Hepatocyte (in vitro differentiated cells): ENCODE measurements at places on chromosomes 7 and 10. TPM values are rescaled to one million over a fixed set of nuclear protein-coding genes. Genes with fewer than 3 reads are reported as not detected.

DNA sequence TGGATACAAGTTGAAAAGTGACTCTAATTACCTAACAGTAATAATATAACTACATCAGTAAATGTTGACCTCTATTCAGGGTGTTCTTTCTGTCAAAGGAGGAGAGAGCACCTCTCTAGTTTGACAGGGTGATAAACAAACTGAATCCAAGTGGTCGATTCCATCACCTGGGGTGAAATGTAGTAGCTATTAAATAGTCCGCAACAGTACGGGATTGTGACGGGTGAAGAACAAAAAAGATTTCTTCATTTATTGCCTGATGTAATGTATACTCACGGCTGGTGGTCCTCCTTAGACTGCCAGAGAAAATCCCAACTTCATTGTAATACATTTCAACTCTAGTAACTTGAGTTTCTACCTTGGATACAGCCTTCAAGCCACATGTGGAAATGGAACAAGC, 292.5 kb upstream of the CELF2 start:
- no peak overlapping the region for H3K4me3 ChIP-seq
- no peak overlapping the region for H3K27ac ChIP-seq
- H3K4me1 ChIP-seq: no peaks in the 10 kb centered on the region

DNA sequence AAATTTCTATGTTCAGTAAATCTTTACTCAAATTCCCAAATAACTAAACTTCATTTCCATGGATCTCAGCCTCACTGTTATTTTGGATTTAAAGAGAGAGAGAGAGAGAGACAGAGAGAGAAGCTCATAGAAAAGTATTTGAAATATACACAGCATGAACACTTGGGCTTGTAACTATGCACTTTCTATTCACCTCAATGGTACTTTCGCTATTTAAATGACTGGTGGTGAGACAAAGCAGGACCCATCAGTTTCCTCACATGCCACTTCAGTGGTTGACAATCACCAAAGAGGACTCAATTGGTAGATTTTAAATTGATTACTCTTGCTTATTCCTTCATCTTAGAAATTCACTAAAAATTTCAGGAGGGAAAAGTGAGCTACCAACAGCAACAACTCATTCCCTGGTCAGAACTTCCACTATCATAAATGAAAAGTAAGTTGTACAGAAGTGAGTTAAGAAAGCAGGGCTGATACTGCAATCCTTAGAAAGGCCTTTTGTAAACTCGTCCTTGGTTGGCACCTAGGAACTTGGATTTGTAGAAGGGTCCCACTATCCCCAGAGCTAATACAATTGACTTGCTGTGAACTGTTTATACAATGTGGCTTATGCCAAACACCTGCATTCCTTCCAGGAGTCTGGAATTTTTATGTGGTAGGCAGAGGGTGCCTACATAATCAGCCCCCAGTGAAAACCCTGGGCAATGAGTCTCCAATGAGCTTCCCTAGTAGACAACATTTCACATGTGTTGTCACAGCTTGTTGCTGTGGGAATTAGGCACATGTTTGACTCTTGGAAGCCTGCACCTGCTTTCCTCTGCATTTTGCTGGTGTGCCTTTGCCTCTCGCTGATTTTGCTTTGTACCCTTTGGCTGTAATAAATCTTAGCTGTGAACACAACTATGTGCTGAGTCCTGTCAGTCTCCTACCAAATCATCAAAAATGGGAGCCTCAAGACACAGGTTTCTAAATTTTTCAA, 10.8 kb downstream of the ERLIN1 start:
- H3K27me3 ChIP-seq: no peaks in the 10 kb centered on the region
- no peak overlapping the region for H3K4me3 ChIP-seq
- no peak for DNase-seq
- no peaks in the 10 kb centered on the region for H3K36me3 ChIP-seq
- H3K4me1 ChIP-seq: no peaks in the 10 kb centered on the region

- no peak for DNase-seq
- H3K36me3 ChIP-seq: no peaks in the 10 kb centered on the region
- no peak overlapping the region for H3K27ac ChIP-seq
- H3K4me1 ChIP-seq: no peaks in the 10 kb centered on the region
Measured at GRCh38 chr10:62869958-62870357, 53.8 kb upstream of the EGR2 start.

DNA sequence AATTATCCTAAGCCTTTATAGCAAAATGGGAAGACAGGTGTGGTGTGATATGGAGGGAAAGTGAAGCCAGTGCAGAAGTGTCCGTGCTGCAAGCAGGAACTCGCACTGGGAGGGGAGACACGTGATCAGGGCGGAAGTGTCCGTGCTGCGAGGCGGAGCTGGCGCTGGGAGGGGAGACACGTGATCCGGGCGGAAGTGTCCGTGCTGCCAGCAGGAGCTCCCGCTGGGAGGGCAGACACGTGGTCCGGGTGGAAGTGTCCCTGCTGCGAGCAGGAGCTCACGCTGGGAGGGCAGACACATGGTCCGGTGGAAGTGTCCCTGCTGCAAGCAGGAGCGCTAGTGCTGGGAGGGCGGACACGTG, 40.5 kb upstream of the PRKAR1B start:
- H3K27ac ChIP-seq: no peak overlapping the region
- no peaks in the 10 kb centered on the region for H3K27me3 ChIP-seq
- H3K36me3 ChIP-seq: no peaks in the 10 kb centered on the region
- no peak overlapping the region for H3K4me3 ChIP-seq

GRCh38 chr10:5291501-5292195, 73.1 kb upstream of the UCN3 start:
- H3K36me3 ChIP-seq: no peaks in the 10 kb centered on the region
- no peak overlapping the region for H3K4me3 ChIP-seq
- DNase-seq: peak; percentile 64
- H3K27ac ChIP-seq: peak overlapping the region; percentile 88
- no peaks in the 10 kb centered on the region for H3K27me3 ChIP-seq
- no peaks in the 10 kb centered on the region for H3K4me1 ChIP-seq

GRCh38 chr7:82805527-82805960, 357.1 kb downstream of the PCLO start:
- H3K4me3 ChIP-seq: no peak overlapping the region
- no peaks in the 10 kb centered on the region for H3K36me3 ChIP-seq
- H3K27ac ChIP-seq: no peak overlapping the region
- no peaks in the 10 kb centered on the region for H3K4me1 ChIP-seq
- no peak for DNase-seq

DNA sequence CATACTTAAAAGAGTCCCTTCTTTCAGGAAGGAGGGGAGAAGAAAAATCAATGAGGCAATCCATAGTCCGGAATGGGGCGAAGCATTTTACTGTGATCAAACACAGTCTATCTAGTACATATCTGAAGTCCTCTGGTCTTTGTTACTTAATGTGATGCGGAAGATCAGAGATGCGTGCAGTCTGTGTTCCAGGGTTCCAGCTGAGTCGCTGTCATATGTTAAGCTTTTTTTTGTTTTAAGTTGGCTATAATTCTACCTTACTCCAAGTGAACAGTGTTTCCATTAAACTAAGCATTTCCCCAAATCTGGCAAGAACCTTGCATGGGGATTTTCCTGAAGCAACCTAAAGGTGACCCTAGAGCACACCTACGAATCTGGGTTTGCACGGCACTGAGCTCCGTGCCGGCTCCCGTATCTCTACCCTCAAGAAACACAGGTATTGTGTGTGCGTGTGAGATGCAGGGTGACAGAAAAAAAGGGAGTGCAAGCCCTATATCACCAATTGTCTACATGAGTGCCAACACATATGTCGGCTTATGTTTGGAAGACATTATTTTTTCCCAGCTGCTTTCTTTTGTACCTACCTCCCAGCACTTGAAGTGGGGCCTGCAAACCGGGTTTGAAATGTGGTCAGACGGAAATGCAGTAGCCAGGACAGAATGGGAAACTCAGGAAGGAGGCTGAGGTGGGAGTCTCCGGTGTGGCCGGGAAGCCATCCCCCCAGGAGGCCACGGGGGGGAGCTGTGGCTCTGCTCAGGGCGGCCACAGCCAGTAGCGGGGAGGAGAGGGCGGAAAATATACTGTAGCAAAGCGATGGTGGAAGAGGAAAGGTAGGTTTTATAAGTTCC, 435.8 kb upstream of the MGMT start:
- no peaks in the 10 kb centered on the region for H3K4me1 ChIP-seq
- DNase-seq: peak; percentile 83
- no peaks in the 10 kb centered on the region for H3K36me3 ChIP-seq
- H3K4me3 ChIP-seq: no peak overlapping the region

DNA sequence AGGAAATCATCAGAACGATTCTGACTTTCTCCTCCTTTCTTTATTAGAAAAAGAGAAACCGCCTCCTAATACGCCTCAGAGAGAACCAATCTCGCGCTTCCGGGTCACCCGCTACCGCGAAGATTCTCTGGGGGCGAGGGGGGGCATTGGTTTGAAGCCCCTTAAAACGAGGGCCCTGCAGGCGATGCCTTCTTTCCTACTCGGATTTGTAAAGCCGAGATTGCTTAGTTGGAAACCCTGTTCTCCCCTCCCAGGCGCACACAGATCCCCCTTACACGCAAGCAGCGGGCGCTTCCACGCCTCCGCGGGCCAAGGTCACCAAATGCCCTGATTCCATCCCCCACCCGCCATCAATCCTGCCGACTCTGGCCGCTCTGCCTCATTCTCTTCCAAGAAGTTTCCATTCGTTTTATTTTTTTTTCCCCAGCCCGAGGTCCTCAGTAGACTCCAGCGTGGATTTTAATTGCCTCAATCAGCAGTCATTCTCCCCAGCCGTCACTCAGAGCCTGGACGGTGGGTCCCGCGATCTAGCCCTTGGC, 1.1 kb upstream of the GAD2 start:
- H3K27ac ChIP-seq: no peak overlapping the region
- DNase-seq: peak; percentile 6
- no peaks in the 10 kb centered on the region for H3K36me3 ChIP-seq
- H3K4me3 ChIP-seq: no peak overlapping the region

DNA sequence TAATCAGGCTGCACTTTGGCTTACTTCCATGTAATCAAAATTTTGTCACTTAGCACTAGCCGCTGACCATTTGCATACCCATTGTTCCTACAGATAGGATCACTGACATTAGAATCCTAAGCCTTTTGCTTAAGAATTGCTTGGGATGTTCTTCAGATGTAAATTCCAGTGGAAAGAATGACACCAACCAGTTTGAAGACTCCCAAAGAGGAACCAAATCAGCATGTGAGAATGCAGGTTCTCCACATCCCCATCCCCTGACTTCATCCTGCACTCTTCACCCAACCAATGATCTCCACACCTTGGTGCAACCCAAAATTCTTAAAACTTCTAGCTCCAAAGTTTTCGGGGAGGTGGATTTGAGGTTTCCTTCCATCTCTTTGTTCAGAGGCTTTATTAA, 345.6 kb downstream of the GPAM start:
- H3K4me3 ChIP-seq: no peak overlapping the region
- DNase-seq: no peak
- no peaks in the 10 kb centered on the region for H3K36me3 ChIP-seq
- H3K27me3 ChIP-seq: no peaks in the 10 kb centered on the region
- no peaks in the 10 kb centered on the region for H3K4me1 ChIP-seq

DNA sequence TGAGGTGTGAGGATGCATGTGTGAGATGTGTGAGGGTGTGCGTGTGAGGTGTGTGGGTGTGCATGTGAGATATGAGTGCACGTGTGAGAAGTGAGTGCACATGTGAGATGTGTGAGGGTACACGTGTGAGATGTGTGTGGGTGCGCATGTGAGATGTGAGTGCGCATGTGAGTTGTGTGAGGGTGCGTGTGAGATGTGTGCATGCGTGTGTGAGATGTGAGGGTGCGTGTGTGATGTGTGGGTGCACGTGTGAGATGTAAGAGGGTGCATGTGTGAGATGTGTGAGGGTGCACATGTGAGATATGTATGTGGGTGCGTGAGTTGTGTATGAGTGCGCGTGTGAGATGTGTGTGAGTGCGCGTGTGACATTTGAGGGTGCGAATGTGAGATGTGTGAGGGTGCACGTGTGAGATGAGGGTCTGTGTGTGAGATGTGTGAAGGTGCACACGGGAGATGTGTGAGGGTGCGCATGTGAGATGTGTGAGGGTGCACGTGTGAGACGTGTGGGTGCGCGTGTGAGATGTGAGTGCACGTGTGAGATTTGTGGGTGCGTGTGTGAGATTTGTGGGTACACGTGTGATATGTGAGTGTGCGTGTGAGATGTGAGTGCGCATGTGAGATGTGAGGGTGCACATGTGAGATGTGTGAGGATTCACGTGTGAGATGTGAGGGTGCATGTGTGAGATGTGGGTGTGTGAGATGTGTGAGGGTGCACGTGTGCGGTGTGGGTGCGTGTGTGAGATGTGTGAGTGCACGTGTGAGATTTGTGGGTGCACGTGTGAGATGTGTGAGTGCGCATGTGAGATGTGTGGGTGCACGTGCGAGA, 30.5 kb downstream of the PPIF start:
- no peak overlapping the region for H3K4me3 ChIP-seq
- H3K36me3 ChIP-seq: no peaks in the 10 kb centered on the region
- no peaks in the 10 kb centered on the region for H3K27me3 ChIP-seq
- peaks cover 33% of the 10 kb centered on the region for H3K4me1 ChIP-seq

DNA sequence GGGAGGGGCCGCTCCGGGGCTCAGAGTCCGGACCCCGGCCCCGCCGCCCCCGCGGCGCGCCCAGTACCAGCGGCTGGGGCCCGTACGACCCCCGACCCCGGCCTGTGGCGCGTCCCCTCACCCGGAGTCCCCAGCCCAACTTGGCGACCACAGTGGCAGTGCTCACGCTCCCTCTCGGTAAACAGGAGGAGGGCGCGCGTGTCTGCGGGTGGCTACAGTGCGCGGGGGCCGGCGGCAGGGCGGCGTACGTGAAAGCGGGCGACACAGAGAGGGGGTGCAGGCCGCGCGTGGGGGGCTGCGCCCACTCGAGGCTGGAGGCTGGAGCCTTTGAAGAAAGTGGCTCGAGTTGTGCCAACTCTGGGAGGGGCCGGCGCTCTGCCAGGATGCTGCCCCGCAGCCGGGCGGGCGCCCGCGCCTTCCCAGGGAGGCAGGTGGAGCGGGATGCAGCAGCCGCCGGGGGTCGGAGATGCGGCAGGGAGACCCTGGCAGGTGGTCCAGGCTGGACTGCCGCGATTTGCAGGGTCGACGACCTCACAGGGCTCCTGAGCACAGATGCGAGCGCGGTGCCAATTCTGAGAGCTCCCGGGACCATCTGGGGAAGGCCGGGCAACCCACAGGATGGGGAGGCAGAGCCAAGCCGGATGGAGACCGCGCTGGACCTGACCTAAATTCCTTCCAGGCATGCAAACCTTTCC, 655 bp downstream of the PTPRE start:
- H3K36me3 ChIP-seq: no peaks in the 10 kb centered on the region
- H3K4me3 ChIP-seq: peak overlapping the region; percentile 96
- peaks cover 5% of the 10 kb centered on the region for H3K4me1 ChIP-seq
- H3K27ac ChIP-seq: peak overlapping the region; percentile 82

GRCh38 chr10:51574248-51575048, 124.9 kb downstream of the CSTF2T start:
- no peaks in the 10 kb centered on the region for H3K4me1 ChIP-seq
- DNase-seq: no peak
- no peaks in the 10 kb centered on the region for H3K36me3 ChIP-seq

DNA sequence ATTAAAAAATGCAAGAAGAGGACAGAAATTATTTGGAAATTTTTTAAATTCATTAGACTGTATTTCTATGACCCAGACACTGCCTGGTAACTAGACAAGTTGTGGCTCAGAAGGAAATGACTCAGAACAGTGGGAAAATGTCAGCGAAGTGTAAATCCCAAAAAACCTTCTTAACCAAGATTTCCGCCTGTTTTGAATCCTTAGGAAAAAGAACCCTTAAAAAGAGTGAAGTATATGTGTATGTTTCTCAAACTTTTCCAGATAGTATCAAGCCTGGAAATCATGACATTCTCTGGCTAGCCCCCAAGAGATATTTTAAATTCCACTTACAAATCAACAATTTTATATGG, 42.7 kb upstream of the PLXNA4 start:
- H3K27me3 ChIP-seq: peaks cover 14% of the 10 kb centered on the region
- no peak overlapping the region for H3K4me3 ChIP-seq
- H3K27ac ChIP-seq: no peak overlapping the region
- DNase-seq: no peak

MYH16 gene
- 0.13 TPM in 1 of 2 replicates, not detected in the other for total RNA-seq

TRIM50 gene
- total RNA-seq: 7.5 and 9.8 TPM in 2 replicates

MSMB gene
- 2.2 and 2.7 TPM in 2 replicates for total RNA-seq

ABI1 gene
- 39.2 and 46.1 TPM in 2 replicates for total RNA-seq
